ENCODE measurements at places on chromosomes 13 and 19.

DNA sequence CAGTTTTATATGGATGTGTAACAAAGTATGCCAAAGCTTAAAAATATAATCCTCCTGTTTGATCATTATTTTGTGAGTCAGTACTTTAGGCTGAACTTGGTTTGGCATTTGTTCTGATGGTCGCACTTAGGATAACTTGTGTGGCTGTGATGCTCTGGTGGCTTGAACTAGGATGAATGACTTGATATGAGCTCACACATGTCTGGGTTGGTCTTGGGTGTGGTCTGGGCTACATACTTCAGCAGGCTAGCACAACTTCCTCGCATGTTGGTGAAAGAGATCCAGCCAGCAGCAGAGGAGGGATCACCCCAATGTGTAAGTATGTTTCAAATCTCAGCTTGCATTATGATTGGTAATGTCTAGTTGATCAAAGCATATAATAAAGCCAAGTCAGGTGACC is 969.1 kb upstream of the PCDH9 start:
- no peak for DNase-seq

- DNase-seq: no peak
Measured at GRCh38 chr19:9808855-9809824, 9.7 kb downstream of the FBXL12 start.

DNA sequence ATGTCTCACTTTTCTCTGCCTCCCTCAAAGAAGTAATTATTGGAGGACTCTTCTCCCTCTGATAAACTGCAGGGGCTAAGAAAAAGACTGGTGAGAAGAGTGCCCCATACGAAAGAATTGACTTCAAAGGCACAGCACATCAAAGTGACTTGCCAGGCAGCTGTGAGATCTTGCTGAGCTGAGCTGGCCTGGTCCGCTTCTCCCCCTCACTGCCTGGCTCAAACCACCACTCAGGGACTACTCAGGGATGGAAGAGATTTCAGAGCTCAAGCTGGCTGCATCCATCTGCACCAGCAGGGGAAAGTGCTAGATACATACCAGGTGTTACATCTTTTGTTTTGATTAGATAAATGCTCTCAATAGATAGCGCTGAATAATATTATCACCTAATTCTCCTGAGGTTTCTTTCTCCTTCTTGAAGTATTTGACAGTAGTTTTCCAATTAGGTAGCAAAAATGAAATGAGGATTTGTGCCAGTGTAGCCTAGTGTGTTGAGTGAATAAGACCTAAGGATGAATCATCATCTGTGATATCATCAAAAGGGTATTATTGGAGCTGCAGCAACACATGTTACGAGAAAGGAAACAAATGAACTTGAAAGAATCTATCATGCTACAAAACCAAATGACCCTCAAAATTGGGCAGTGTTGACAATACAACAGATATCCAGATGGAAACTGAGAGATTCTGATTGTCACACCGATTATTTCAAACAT is 379.8 kb downstream of the TBC1D4 start:
- peak; percentile 55 for DNase-seq

GRCh38 chr13:51955816-51956603 is 55.2 kb downstream of the ATP7B start:
- no peak for DNase-seq

DNA sequence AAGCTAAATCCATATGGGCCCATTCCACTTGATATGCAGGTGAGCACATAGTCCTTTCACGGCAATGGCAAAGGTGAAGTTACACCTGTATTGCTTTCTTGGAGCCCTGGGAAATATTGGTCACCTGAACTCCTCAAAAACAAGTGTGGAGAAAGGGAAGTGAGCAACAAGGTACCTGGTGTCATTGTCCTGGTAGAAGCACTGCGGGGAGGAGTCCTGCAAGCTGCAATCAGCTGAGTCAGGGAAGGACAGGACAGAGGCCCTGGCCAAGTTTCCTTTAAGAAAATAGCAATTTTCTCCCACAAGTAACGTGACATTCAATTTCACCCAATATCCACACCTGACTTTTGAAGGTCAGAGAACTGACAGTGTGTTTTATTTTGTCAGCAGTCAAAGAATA is 389.1 kb downstream of the IRS2 start:
- no peak for DNase-seq

DNA sequence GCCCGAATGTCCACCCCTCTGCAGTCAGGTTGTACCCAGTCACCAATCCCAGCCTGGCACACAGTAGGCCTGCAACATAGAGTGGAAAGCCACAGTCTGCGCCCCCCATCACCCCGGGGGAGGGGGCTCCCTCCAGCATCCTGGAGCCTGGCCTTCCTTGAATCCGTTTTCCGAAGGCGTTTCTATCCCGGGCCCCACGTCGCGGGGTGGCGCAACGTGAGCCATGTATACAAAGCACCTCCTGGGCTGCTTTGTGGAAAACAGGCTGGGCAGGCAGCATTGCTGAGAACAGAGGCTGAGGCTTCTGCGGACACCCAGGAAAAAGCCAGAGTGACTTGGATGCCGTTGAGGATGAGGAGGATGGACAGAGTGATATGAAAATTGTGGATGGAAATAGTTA is 103.3 kb upstream of the USP29 start:
- no peak for DNase-seq

DNA sequence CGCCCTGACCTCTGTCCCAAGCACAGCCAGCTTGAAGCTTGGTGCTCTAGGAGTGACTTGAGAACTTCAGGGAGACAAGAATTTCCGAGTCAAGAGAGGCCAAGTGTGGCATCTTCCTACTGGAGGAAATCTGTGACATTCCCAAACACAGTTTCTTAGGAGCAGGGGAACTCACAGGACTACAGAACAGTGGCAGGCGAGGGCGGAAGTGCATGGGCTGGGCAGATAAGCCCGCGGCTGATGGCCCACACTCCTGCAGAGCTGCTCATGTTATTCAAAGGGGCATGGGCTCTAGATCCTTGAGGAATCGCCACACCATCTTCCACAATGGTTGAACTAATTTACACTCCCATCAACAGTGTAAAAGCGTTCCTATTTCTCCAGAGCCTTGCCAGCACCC is 168.8 kb downstream of the KATNAL1 start:
- DNase-seq: no peak

DNA sequence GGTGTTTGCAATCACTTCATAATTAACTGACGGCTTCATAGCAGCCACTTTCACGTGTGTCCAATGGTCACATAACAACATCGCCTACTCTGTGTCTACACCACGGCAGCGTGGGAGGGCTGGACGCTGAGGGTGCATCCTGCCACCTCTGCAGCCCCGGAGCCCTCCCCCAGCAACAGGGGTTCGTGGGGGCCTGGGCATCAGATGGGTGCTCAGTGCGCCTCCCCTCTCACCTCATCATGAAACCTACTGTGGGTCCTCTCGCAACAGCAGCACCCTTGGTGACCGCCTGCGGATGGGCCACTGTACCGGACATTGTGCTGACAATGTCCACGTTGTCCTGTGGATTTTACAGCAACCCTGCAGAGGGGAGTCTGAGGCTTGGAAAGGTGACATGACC is 193.5 kb downstream of the UQCRFS1 start:
- DNase-seq: no peak

DNA sequence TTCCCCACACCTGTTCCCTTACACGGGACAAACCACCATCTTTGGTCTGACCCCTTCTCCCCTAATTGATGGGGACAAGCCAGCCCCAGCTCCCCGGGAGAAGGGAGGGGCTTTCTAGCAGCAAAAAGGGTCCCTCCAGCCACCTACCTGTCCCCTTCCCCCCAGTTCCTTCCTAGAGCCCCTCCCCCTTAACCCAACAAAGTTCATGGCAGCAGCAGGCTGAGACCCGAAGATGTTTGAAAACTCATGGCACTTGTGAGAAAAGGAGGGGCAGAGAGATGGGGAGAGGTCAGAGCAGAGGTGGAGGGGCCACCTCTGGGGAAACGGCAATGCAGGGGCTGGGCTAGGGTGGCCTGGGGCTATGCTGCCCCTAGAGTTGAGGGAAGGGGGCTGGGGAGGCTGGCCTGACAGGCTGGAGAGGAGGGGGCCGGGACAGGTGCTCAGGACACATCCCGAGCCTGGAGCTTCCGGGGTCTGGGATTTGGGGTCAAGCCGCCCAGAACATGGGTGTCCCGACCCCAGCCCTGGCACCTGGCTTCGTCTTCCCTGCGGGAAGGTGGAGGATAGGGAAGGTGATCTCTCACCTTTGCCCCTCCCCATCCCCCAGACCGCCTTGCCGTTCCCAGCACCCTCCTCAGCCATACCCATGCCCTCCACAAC is 12.5 kb upstream of the ASF1B start:
- no peak for DNase-seq

GRCh38 chr19:2014731-2015607 is 545 bp downstream of the BTBD2 start:
- no peak for DNase-seq

DNA sequence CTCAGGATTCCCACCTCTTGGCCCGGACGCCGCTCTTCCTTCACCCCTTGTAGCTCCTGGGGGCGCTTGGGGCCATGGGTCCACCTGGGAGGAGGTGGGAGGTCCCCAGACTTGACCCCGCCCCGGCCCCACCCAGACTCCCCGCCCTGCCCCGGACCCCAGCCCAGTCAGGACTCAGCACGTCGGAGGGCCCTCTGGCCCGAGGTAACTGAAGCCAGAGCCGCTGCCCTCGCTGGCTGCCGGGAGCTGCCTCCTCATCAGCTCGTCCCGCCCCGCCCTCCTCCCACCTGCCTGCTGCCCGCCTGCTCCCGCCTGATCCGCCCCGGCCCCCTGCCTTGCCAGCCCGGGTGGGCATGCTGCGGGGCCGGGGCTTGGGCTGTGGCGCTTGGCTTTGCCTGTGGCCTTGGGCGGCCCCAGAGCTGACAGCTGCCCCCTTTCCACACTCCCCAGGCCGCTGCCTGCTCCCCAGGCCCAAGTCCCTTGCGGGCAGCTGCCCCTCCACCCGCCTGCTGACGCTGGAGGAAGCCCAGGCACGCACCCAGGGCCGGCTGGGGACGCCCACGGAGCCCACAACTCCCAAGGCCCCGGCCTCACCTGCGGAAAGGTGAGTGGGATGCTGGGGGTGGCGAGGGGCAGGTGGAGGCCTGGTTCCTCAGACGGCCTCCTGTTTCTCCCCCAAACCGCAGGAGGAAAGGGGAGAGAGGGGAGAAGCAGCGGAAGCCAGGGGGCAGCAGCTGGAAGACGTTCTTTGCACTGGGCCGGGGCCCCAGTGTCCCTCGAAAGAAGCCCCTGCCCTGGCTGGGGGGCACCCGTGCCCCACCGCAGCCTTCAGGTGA is 9.4 kb downstream of the ARHGAP33 start:
- no peak for DNase-seq

DNA sequence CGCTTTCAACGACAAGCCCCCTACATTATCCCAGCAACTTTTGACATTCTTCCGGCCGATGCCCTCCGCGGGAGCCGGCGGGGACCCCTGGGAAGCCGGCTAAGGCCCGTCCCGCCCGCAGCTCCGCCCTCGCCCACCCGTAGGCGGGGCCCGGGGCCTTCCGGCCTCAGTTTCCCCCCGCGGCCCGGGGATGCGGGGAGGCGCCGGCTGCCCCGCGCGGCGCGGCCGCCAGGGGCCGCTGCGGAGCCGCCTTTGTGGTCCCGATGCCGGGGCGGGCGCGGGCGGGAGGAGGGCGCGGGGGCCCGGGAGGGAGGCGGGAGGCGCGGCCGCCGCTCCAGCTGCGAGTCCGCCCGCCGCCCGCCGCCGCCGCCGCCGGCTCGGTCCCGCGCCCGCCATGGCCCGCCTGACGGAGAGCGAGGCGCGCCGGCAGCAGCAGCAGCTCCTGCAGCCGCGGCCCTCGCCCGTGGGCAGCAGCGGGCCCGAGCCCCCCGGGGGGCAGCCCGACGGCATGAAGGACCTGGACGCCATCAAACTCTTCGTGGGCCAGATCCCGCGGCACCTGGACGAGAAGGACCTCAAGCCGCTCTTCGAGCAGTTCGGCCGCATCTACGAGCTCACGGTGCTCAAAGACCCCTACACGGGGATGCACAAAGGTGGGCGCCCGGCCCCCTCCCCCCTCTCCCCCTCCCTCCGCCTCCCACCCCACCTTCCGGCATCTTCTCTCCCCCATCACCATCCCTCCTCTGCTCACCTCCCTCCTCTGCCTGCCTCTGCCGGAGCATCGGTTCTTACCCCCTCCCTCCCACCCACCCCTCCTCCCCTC is at the start of gene CELF5:
Gene CELF5, plus strand, starts transcription at position 316 of the 823 bp plus-strand sequence. Its CDS starts 79 bp downstream, at position 395.
- peak; percentile 50 for DNase-seq

DNA sequence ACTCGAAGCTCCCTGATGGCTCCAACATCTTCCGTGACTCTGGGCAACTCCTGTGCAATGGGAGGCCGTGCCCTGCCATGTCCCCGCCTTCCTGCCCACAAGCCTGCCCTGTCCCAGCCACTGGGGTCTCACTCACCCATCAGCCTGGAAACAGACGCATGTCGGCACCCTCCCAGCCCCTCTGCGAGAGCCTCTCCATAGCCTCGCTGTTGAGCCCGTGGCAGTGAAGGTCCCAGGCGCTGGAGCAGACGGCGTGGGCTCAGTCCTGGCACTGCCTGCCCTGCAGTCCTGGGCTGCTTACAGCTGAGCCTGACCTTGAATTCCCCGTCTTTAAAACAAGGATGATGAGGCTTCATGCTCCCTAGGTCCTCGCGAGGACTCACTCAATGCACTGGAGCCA is 37.0 kb downstream of the MCF2L start:
- no peak for DNase-seq

- DNase-seq: no peak
Measured at GRCh38 chr13:31528176-31528575, 211.2 kb upstream of the RXFP2 start.

GRCh38 chr13:102901056-102901455 is 55.2 kb downstream of the ERCC5 start:
- no peak for DNase-seq

DNA sequence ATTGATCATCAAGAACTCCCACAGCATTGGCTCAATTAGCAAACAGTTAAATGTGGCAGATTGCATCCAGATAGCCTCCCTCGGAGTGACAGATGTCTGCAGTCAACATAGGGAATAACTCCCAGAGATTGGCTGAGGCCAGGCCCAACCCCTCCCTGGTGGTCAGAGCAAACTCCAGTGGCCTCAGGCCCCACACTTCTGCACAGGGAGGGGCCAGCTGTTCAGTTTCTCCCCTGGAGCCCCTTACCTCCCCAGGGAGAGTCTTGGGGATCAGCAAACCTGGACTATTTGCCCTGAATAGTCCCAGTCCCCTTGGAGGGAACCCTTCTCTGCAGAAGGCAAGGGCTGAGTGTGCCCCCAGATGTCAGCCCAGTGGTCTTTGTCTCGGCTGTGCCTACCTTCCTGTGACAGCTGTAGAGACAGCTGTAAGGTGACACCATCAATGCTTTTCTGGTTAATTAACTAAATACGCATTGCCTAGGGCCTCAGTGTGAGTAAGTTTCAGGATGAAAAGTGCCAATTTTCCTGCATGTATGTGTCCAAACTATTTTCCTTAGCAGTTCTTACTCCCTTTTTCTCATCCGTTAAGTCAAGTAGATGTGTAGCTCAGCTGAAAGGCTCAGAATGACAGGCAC is 102.7 kb upstream of the UQCRFS1 start:
- no peak for DNase-seq

DNA sequence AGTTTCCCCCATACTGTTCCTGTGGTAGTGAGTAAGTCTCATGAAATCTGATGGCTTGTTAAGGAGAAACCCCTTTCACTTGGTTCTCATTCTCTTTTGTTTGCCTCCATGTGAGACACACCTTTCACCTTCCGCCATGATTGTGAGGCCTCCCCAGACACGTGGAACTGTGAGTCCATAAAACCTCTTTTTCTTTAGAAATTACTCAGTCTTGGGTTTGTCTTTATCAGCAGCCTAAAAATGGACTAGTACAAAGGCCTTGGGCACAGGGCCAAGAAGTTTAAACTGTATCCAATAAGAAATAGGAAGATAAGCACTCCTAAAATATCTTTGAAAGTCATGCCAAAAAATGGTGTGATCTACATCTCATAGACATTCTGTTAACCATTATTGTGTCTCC is 176.9 kb downstream of the TBC1D4 start:
- DNase-seq: no peak
